ENCODE measurements at places on chromosomes 2 and 18.

- no peak for DNase-seq
Observed at GRCh38 chr18:58225101-58225500, 181.1 kb downstream of the NEDD4L start.

DNA sequence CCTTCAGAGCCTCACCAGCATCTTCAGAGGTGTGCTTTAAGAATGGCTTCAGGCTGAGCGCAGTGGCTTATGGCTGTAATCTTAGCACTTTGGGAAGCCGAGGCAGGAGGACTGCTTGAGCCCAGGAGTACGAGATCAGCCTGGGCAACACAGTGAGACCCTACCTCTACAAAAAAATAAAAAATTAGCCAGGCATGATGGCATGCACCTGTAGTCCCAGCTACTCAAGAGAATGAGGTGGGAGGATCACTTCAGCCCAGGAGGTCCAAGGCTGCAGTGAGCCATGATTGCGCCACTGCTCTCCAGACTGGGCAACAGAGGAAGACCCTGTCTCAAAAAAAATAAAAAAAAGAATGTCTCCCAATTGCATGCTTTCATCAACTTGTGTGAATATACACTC, 133.3 kb upstream of the ARL5A start:
- DNase-seq, result no peak

DNA sequence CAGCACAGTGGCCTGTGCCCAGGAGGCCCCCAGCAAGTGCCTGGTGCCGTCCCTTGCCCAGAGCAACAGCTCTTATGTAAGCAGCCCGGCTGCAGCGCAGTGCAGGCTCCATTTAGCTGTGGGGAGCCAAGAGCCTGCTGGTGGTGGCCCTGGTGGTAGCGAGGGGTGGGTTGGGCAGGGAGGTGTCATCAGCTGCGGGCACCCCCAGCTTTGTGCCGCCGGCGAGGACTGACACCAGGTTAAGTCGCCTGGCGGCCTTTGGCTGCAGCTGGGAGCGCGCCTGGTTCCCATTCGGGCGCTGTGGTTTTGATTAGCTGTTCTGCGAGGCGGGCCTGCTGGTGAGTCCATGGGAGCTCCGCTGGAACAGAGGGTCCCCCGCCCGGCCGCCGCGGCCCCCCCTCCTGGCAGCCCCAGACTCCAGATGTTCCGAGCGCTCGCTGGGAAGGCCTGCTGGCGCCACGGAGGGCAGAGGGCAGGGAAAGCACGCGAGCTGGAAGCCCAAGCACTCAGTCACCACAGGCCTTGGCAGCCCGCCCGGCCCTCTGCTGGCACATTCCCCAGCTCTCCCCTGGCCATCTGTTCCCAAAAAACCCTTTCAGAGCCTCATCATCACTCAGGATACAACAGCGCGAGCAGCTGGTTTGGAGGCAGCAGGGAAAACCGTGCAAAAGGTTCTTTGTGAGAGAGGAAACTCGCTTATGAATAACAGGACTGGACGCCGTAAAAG, 18.4 kb downstream of the ATOH8 start:
- DNase-seq, result peak; percentile 84

- DNase-seq, result peak; percentile 63
Observed at GRCh38 chr2:43210467-43211303, 15.7 kb downstream of the ZFP36L2 start.

- no peak for DNase-seq
Observed at GRCh38 chr2:58569475-58570185, 328.5 kb upstream of the FANCL start.

Data from right kidney (tissue), 9 donors.